ENCODE measurements at places on chromosomes 2 and 18.

- DNase-seq: peak; percentile 75
These were observed 33.2 kb upstream of the FOSL2 start for GRCh38 chr2:28359222-28360057.

DNA sequence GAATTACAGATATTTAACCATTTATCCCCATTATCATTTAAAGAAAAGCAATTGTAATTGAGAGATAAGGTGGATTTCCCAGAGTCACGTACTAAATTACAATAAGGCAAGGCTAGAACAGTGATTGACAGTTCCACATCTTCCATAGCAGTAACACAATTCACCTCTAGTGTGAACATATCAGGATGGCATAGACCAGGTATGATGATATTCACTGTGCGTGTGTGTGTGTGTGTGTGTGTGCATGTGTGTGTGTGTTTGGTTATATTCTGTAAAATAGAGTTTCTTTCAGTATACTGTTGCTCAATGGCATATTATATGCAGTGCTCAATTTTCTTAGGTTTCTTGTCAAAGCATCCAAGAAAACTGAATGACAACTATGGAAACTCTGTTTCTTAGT is 1.7 kb downstream of the SCN2A start:
- no peak for DNase-seq

GRCh38 chr2:16948710-16949109 is 283.1 kb upstream of the CYRIA start:
- no peak for DNase-seq

- DNase-seq: no peak
These were observed 15.2 kb upstream of the MAP4K4 start for GRCh38 chr2:101682311-101682710.

GRCh38 chr2:177059293-177059692 is 153.3 kb upstream of the HNRNPA3 start:
- DNase-seq: no peak

- DNase-seq: no peak
These were observed 61.0 kb downstream of the TSPYL6 start for GRCh38 chr2:54194761-54195750.

GRCh38 chr2:120865656-120866055 is 130.0 kb downstream of the GLI2 start:
- no peak for DNase-seq

DNA sequence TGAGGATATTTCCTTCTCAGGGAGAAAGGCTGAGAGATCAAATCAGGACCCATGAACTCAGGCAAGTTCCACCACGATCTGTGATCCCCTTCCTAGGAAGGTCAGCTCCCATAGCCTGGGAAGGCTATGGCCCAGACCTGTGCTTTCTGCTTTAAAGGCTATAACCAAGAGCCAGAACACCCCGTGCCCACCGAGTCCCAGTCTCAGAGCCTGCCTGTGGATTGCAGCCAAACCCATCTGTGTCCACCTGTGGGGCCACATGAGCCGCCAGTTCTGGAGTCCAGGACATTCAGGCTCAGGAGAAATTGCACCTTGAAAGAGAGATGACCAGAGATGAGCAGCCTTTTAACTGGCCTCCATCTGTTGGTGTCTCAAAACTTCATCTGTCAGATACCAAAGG is 46.9 kb downstream of the MAL start:
- no peak for DNase-seq

- no peak for DNase-seq
These were observed 301.1 kb downstream of the ERBB4 start for GRCh38 chr2:212237350-212238095.

GRCh38 chr18:65938592-65939372 is 188.0 kb downstream of the CDH7 start:
- DNase-seq: peak; percentile 0

GRCh38 chr2:208062113-208062512 is 36.8 kb upstream of the PLEKHM3 start:
- DNase-seq: no peak

- DNase-seq: no peak
These were observed 88.1 kb downstream of the NRXN1 start for GRCh38 chr2:50943791-50944190.

- DNase-seq: no peak
These were observed 174.8 kb upstream of the COPS8 start for GRCh38 chr2:236910781-236911495.

GRCh38 chr2:85717308-85718008 is 23.3 kb downstream of the GNLY start:
- no peak for DNase-seq

- DNase-seq: no peak
These were observed 239.4 kb downstream of the DYSF start for GRCh38 chr2:71692621-71693277.

GRCh38 chr2:22756276-22757043 is 628.5 kb upstream of the KLHL29 start:
- DNase-seq: no peak

GRCh38 chr2:203861607-203862006 is 6.0 kb upstream of the CTLA4 start:
- DNase-seq: no peak

- peak; percentile 4 for DNase-seq
These were observed 2.1 kb upstream of the OTX1 start for GRCh38 chr2:63048367-63049171.

DNA sequence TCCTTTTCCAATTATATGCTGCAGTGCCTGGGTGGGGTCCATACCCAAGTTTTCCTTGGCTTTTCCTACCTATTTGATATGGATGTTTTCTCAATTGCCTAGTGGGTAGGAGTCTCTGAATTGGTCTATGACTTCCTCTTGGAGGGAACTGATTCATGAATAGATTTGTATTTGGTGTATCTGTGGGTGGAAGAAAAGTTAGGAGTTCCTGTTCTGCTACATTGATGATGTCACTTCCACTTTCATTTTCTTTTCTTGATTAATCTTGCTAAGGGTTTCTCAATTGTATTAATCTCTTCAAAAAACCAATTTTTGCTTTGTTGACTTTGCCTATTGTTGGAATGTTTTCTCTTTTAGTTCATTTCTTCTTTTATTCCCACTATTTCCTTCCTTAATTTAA is 37.4 kb upstream of the SLC9A2 start:
- no peak for DNase-seq

- DNase-seq: no peak
These were observed 61.1 kb downstream of the MEIS1 start for GRCh38 chr2:66495788-66496640.

GRCh38 chr2:111706481-111707001 is 177.5 kb downstream of the ANAPC1 start:
- DNase-seq: no peak

GRCh38 chr2:73131807-73132206 is 19.1 kb upstream of the RAB11FIP5 start:
- DNase-seq: no peak

GRCh38 chr2:120241684-120242083 is 11.0 kb upstream of the RALB start:
- DNase-seq: no peak

DNA sequence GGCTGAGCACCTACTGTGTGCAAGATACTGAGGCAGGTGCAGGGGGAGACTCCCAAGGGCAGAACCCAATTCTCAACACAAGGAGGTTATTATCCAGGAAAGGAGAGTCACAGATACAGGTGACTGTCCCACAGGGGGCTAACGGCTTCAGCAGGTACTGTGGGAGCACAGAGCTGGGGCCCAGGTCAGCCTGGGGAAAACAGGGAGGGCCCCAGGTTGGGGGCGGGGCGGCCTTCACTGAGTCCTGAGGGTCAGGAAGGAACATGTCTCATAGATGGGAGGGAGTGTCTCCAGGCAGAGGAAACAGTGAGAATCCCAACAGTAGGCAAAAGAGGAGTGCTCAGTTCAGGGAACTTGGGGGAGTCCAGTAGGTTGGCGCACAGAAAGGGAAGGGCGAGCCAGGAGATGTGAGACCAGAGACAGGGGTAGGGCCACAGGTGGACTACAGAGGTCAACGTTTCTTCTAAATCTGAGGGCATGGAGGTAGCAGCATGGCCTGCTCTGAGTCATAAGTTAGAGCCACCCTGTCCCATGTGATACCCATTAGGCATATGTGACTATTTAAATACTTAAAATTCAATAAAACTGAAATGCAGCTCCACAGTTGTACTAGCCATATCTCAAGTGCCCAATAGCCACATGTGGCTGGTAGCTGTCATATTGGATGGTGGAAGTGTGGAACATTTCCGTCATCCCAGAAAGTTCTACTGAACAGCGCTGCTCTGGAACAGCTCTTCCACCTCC is 157.2 kb downstream of the TTC32 start:
- DNase-seq: no peak

DNA sequence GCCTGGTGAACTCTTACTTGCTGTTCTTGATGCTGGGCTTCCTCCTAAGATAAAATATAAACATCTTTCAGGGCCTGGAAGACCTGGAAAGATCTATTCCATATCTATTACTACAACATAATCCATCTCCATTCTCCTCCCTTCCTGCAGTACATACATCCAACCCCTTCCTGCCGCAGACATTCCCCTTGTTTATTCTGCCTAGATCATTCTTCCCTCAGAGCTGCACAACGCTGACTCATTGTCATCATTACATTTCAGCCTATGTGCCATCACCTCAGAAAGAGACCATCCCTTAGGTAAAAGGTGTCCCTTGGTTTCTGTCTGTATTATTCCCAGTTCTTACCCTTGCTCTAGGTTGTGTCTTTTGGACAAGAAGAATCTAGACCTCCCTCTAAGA is 2.5 kb upstream of the CDH7 start:
- DNase-seq: no peak

GRCh38 chr2:17827316-17827715 is 11.1 kb downstream of the MSGN1 start:
- no peak for DNase-seq

- no peak for DNase-seq
These were observed 57.0 kb upstream of the NOL4 start for GRCh38 chr18:34281722-34282121.

GRCh38 chr2:95269036-95269680 is 5.1 kb upstream of the PROM2 start:
- DNase-seq: no peak

DNA sequence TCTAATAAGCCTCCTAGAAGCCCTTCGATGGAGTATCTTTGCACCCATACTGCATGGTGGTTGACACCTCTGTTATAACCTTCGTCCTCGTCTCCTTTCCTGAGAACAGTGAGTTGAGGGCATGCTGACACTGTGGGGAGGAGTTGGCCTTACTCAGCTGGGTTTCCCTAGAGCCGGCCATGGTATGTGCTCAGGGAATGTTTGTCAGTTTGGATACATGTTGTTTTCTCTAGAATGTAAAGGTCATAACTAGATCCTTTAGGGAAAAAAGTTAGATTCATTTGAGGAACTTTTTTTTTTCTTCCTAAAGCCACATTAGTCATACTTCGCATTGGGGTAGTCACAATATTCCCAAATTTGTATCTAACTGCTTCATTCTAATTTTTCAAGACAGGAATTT is 106.0 kb upstream of the FOSL2 start:
- DNase-seq: no peak

DNA sequence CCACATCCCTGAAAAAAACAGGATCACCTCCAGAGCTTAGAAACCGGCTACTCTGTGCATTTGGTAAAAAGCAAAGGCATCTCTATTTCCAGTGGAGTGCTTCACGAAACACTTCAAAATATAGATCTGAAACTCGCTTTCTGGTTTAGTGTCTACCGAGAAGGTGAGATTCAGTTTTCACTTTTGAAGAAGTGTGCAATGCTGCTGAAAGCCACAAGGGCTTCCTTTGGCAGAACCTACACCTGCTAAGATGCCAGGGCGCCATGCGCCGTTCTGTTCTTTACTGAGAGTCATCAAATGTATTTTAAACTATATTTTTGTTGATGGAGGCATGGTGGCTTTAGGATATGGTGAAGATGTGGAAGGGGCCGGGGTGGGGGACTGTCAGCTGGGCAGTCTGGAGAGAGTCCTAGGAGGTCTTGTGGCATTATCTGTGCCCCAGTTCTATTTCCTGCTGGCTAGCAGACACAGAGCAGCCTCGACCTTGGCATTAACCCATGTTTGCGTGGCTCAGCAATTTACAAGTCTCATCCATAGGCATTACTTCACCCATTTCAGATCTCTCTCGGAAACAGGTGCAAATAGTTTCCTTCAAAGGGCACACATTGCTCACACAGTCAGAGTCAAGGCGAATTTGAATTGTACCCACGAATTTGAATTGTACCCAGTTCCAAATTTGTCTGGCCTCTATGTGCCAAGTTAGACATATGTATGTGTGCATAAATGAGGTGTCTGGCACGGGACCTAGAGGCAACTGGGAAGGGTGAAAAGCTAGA is 46.7 kb upstream of the KCNF1 start:
- no peak for DNase-seq

DNA sequence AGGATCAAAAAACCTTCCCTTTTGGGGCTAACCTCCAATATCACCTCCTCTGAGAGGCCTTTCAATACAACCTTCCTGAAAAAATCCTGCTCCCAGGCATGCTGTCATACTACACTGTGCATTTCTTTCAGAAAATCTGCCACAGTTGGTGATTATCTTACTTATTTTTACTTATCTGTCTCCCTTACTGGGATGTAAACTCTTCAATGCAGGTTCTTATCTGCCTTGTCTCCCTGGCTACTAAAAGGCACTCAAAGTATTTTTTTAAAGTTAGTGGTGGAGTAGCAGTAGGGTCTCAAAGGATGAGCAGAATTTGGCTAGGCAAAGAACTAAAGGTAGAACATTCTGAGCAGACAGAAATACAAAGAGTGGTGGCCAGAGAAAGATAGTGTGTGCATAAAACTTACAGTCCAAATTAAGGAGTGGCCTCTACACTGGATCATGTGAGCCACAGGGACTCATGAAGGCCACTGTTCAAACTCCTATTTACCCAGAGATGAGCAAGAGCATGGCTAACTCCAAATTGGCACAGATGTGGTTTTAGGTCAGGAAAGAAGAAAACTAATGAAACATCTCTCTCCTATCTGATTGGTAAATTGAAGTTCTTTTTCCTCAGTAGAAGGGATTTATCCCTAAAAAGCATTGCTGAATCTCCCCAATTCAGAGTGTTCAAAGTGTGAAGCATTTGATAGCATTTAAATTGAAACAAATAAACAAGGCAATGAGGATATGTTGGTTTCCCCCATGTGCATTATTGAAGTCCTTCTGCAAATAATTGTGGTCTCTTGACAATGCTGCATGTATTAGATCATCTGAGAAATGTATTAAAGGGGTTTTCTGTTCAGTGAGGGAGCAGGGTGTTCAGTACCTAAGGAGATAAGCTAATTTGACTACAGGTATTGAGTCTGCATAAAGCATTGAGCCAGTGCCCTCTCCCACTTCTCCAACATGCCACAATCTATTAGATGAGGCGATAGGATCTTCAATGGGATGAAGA is 285.5 kb downstream of the MREG start:
- DNase-seq: no peak

GRCh38 chr2:236124182-236124893 is 43.8 kb downstream of the GBX2 start:
- DNase-seq: no peak

Data from activated T-cell treated with anti-CD3 and anti-CD28 coated beads for 48 hours (primary cell).